LNCaP clone FGC (cell line): ENCODE measurements at places on chromosomes 2 and 18.

DNA sequence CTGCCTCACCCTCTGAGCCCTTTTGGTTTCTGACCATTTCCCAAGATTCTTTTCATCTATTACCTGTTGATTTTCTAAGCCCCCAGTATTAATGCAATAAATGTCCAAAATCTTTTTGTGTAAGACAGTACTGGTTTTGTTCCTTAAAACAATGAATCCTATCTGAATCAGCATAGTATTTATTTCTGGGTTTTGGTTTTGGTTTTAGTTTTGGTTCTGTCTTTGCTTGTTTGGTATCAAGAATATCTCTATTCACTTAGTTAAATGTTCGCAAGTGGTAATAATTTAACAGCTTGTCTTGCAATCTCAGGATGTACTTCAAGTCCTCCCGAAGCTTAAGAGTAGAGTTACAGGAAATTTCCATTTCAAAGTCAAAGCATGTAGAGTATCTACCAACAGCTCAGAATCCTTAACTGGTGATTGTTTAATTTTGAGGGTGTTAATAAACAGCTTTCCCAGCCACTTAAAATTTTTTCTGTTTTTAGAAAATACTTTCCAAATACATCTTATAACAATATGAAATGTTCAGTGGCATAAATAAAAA lies 67.7 kb upstream of the NEDD4L start:
- DNase-seq = no peak

DNA sequence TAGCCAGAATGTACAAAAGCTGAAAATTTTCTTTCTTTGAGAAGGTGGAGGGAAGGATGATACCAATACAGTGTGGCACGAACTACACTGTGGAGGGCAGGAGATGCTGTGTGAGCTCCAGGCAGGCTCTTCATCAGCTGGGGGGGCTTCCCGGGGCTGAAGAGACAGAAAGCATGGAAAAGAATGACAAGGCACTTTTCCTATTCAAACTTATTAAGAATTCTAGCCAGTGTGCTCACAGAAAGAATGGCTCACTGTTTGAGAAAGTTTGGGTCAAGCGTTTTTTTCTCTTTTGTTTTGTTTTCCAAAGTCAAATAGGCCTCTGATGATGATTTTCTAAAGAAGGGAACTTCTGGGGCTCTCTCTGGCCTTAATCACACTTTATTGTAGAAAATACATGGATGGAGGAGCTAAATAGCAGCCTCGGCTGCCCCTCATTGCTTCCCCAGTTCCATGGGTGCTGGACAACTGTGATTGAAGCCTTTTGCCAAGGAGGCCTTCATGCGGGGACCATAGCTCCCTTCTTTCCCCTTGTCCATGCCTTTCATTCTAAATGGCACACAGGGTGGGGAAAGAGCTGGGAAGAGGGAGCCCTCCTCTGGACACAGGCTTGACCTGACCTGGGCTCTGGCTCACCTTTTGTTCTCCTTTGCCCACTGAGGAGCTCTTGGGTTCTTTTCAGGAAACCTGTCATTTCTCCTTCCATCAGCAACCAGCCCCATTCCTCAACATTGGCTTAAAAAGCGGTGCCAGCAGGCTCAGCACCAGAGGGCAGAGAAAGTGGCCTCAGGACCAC lies 130.6 kb downstream of the TDRD15 start:
- DNase-seq = no peak

DNA sequence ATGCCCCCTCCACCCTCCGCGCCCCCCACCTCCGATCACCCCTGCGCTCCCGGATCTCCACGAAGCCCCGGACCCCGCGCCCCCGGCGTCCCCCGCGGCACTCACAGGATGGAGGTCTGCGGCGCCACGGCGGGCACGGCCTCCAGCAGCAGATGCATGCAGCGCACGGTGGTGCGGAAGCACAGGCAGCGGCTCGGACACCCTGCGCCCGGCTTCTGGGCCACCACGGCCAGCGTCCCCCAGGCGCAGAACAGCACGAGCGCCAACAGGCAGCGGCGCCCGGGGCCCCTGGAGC lies 217 bp downstream of the PXDN start:
- no peak for DNase-seq

DNA sequence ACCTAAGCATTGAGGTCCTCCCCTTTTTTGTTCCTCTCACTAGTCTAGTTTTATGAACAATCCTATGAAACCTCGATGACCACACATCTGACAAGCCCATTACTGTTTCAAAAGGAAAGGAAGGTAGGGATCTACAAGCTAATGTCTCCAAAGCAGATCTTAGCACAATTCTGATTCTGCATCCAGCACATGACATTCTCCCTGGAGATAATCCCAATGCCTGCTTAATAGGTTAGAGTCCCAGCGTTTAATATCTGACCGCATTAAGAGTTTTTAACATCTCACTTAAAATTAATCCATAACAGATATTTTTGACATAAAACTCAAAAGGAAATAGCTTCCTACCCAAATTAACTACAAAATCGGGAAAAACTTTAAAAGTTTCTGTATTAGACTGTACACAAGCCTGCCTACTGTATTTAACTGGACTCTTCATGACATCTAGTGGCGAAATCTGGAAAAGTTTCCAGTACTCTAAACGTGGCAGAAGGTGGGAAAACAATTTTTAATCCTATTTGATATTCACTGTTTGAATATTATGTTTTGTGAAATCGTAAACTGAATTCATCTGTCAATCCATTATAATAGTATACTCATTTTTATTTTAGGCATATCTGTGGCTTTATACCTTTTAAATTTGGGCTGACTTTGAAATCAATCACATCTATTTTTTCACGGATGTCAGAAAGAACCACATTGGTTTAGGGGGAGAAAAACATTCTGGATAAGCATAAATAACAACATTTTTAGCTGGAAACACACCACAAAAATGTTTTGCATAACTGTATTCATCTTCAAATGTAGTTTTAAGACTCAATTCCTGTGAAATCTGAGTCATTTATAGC lies 62.4 kb downstream of the TXNL1 start:
- DNase-seq = no peak

DNA sequence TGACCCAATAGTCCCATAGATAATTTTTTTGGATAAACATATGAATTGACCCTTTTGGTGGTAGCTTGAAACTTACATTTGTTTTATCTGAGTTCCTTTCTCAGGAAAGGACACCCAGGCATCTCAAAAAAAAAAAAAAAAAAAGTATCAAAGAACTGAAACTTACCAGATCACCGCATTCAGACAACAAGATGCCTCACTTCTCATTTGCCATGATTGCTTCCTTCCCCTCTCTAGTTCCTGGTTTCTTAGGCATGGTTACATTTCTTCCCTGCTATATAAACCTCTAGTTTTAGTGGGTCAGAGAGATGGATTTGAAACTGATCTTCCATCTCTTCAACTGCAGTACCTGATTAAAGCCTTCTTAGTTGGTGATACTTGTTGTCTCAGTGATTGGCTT lies 240.1 kb downstream of the ACKR3 start:
- DNase-seq = no peak

- DNase-seq = no peak
Observed at GRCh38 chr18:36650906-36651305, 177.9 kb downstream of the TPGS2 start.

DNA sequence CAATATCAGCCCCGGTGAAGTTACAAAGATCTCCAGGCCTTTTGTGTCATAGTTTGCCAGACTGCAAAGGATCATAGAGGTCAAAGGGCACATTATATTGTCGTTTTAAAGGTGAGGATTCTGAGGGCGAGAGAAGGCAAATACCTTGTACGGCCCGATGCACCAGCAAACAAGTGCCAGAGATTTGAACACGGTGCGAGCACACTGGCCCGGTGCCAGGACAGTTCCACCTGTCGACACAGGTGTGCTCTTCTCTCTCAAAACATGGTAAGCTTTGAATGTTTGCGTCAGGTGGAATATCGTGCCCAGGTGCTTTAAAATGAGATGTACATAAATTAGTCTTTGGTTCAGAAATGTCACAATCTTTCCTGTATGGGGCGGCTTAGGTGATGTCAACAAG lies 776.1 kb upstream of the ID2 start:
- DNase-seq = no peak

- no peak for DNase-seq
Observed at GRCh38 chr2:31341351-31341750, 73.2 kb downstream of the XDH start.

GRCh38 chr2:175414882-175415487 lies 233.5 kb upstream of the ATP5MC3 start:
- DNase-seq = peak; percentile 26

DNA sequence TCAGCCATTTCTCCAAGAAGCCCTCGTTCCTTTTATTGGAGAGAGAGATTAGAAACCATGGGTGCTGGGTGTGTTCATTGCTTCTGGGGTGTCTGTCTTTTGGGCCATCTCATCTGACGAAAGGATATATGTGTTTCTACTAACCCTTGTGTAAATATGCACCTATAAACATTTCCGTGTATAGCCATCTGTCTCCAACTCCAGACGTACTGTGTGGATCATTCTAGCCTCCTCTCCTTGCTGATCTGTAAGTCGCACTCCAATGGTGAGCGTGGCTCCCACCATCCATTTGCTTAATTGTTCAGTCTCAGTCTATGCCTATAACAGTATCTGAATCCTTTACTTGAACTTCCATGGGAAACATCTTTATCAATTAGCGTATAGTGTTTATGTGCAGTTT lies 1.8 kb downstream of the RBFA start:
- no peak for DNase-seq
